ENCODE measurements at places on chromosomes 16 and 17. TPM values are rescaled to one million over a fixed set of nuclear protein-coding genes. Genes with fewer than 3 reads are reported as not detected.

DNA sequence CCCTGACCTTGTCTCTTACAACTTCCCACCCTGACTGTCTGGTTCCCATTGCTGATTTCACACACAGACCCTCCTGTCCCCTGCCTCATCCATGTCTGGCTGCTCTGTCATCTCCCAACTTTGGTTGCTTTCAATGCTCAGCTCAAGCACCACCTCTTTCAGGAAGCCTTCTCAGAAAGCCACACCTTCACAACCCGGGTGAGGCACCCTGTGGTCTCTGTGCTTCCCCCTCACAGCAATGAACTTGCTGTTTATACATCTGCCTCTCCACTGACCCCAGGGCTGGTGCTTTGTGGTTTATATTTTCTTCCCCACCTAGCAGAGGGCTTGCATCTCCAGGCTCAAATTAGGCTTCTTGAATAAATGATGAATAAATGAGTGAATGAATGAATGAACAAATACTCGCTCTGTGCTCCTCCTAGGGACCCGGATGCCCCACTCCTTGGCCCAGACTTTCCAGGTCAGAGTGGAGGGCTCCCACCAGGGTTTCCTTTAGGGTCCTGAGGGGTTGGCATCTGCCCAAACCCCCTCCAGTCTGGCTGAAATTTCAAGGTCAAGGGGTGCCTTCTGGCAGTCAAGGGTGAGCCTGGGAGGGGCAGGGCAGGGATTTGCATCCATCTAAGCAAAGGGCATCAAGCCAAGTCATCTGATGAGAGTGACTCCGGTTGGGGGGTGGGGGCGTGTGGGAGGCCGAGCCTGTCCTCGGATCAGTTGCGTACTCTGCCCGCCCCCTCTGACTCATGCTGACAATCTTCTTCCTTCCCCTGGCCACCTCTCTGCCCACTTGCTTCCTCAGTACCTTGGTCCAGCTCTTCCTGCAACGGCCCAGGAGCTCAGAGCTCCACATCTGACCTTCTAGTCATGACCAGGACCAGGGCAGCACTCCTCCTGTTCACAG is at the start of gene ITGAX:
ITGAX (plus strand) TSS at position 783 of the 898 bp plus-strand sequence; CDS start at position 862, 79 bp downstream.
- DNase-seq = peak; percentile 61

DNA sequence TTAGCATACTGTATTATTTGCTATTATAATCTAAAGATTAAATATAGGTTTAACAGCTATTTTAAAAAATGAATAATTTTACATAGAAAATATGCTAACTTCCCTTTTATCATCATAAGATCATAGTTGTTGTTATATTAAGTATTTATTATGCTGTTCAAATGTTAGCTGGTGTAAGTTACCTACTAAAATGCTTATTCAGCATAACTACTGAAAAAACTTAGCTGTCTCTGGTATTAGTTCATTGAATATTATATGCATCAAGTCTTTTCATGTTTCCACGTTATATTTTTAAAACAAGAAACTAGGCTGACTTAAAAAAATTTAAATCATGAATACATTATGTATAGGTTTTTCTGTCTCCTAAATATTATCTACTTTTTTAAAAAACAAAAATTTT is 62.6 kb downstream of the NETO2 start:
- no peak for DNase-seq

DNA sequence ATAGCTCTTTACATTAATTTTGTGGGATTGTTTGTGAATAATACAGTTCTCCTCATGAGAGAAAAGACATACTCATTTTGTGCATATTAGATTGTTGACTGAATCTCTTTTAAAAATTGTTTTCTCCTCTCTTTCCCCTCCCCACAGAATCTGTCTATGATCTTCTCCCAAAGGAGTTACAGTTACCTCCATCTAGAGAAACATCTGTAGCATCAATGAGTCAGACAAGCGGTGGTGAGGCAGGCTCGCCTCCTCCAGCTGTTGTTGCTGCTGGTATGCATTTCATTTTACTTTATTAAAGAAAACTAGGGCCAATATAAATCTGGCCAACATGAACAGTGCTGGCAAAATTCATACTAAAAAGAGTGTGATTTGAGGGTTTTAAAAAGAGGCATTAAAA is 60.5 kb downstream of the NFAT5 start:
- no peak for DNase-seq

DNA sequence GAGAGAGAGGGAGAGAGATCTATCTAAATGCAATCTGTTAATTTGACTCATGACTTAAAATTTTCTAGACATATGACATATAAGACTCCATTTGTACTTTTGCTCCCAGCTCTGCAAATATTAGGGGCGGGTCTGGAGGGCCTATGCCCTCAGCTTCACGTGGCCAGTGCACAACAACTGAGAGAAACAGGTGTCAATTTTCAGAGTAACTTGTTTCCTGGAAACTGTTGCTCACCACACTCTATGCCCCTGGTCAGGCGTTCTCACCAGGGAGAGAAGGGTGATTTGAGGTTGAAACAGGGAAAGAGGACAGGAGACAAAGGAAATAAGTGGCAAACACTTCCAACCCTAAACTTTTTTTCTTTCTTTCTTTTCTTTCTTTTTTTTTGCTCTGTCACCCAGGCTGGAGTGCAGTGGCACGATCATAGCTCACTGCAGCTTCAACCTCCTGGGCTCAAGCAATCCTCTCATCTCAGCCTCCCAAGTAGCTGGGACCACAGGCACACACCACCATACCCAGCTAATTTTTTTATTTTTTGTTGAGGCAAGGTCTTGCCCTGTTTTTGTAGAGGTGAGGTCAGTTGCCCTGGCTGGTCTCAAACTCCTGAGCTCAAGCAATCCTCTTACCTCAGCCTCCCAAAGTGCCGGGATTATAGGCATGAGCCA is 270.0 kb downstream of the SLC39A11 start:
- no peak for DNase-seq

GRCh38 chr16:77899416-77899815 is 111.1 kb downstream of the VAT1L start:
- no peak for DNase-seq

DNA sequence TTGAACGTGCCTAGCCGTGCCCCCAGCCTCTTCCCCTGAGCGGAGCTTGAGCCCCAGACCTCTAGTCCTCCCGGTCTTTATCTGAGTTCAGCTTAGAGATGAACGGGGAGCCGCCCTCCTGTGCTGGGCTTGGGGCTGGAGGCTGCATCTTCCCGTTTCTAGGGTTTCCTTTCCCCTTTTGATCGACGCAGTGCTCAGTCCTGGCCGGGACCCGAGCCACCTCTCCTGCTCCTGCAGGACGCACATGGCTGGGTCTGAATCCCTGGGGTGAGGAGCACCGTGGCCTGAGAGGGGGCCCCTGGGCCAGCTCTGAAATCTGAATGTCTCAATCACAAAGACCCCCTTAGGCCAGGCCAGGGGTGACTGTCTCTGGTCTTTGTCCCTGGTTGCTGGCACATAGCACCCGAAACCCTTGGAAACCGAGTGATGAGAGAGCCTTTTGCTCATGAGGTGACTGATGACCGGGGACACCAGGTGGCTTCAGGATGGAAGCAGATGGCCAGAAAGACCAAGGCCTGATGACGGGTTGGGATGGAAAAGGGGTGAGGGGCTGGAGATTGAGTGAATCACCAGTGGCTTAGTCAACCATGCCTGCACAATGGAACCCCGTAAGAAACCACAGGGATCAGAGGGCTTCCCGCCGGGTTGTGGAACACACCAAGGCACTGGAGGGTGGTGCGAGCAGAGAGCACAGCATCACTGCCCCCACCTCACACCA is 724 bp downstream of the GAA start:
- no peak for DNase-seq

GRCh38 chr17:31488264-31488981 is 96.9 kb downstream of the RAB11FIP4 start:
- DNase-seq = peak; percentile 66

DNA sequence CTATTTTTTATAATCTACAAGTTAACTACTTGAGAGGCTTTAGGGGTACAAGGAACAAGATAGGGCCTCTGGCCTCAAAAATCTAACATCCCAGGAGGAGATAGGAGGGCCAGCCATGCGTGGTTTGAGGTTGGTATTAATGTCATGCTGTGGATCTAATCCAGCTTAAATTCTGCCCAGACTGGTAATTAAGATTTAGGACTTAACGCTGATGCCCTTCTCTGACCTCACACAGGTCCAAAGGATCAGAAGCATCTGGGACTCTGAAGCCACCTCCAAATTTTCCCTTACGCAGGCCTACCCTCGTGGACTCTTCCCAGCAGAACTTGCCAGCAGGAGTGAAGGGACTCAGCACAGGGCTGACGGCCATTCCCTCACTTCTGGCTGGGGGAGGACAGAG is 15.1 kb downstream of the SLC6A4 start:
- DNase-seq = no peak

PRSS53 gene
- total RNA-seq = 10.9 TPM

DNA sequence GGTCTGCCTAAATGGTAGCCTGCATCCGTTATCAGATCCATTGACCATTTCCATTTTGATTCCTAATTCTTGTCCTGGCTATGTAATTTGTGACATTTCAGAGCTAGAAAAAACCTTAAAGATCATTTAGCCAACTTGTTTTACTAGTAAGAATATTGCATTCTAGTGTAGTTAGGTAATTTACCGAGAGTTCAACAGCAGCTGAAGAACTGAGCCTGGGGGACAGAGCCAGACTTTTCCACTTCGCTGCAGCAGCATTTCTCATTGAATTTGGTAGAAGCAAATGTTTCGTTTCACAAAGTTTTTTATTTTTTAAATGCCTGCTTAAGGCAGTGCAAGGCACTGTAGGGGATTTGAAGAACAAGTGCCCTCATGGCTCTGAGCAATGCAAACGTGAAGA is 59.2 kb upstream of the MARCHF10 start:
- DNase-seq = no peak

GRCh38 chr17:82031303-82031884 is at the start of gene RAC3:
RAC3 (plus strand) TSS chr17:82031678; CDS start chr17:82031762, 84 bp downstream.
- no peak for DNase-seq

DNA sequence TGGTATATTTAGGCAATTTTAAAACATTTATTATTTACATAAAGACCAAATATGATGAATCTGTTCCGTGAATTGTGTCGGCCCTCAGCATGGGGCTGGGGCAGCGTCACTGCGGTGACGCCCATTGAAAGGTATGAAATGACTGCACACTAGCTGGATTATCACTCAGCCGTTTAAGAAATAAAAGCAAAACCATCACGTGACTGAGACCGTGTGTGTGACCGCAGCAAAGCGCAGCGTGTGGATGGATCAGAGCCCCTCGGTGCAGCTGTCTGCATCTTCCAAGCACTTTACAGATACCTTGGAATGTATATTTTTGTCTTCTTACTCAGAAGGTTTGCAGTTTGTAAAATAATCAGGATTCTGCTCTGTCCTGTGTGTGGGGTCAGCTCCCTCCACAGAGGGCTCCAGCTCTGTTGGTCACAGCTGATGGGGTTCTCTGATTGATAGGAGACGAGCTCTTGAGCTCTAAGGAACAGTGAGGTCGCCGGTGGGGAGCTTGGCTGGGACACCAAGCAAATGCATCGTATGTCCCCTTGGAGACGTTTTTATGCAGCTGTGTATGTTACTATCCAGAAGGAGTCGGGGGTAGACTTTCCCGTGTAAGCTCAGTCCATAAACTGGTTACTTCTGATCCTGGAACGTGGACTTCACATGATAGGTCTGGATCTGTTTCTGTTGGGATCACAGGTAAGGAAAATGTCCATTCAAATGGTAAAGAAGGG is 45.1 kb downstream of the WDR45B start:
- DNase-seq = no peak

SLC16A11 gene
- total RNA-seq = 1.2 TPM

GRCh38 chr17:39165178-39165840 is 652 bp downstream of the ARL5C start:
- DNase-seq = no peak

DNA sequence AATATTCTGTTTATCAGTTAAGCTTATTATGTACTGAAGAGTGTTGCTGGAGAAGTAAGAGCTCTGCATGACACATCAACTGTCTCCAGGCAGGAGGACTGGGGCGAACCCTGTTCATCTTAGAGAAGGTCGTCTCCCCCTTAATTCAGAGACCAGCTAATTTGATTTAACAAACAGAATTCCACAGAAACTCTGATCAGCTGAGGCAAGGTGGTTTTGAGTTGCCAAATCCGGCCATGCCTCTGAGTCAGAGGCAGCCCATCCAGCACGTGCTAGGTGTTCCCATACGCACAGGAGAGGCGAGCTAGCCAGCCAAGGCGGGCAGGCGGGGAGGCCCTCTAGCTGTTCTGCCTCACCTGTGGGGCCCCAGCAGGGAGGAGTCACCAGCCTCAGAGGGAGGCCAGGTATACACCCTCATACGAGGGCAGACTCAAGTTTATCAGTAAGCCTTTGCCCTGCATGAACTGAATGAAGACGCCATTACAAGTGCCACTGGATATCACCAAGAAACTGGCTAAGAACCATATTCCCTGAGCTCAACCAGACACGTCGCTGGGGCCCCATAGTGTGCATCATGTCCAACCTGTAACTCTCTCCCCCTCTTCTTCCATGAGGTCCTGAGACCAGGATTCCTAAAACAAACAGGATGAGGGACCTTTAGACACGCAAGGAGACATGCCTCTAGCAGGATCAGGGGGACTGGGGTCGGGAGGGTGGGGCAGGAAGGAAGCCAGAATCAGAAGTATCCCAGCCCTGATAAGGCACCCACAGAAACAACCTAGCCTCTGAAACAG is 25.7 kb downstream of the STAT5A start:
- no peak for DNase-seq

GRCh38 chr17:36858119-36859002 is 78.9 kb upstream of the LHX1 start:
- no peak for DNase-seq

MYO1D gene
- 5.5 TPM for total RNA-seq

CLN3 gene
- 60.0 TPM for total RNA-seq

DNA sequence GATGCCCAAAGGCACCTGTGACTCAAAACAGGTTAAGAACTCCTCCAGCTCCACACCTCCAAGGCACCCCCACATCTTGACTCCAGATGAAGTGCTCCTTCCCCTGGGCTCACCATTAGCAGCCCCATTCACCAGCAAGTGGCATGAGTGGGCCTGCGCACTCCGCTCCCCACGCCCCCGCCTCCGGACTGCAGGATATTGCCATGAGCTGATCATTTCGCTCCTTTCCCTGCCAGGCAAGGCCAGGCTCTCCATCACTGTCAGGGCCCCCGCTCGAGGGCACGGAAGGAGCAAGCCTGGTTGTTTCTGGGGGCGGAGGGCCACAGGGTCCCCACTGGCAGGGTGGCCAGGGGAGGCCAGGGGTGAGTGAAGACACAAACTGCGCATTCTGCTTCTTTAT is 69.9 kb downstream of the ZNF423 start:
- no peak for DNase-seq

TRIM72 gene
- not detected for total RNA-seq

CCDC200 gene
- 0.45 TPM for total RNA-seq

HOXB3 gene
- 13.6 TPM for total RNA-seq

TBC1D16 gene
- total RNA-seq = 2.1 TPM

Data from activated naive CD8-positive, alpha-beta T cell treated with anti-CD3 and anti-CD28 coated beads, Interleukin-2, amount 10 ng/mL, durations not matched to agents 7 days and 5 days (primary cell).